Left ventricle myocardium inferior (tissue), 1 donor: ENCODE measurements at places on chromosomes 2 and 18.

DNA sequence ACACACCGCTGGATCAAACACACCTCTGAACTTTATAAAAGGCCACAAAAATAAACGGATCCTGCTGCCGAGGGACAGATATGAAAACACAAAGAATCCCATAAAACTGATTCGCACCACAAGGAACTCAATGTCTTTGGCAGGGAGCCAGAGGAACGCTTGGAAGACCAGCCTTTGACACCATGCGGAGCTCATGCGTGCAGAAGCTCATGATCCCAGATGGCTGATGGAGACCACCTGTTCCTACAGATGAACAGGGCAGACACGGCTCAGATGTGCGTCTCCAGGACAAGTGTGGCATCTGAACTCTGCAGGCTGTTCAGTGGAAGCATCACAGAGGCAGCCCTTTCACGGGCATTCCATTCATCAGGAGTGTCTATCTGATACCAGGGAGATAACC lies 24.9 kb downstream of the COPS9 start:
- no peak for DNase-seq

DNA sequence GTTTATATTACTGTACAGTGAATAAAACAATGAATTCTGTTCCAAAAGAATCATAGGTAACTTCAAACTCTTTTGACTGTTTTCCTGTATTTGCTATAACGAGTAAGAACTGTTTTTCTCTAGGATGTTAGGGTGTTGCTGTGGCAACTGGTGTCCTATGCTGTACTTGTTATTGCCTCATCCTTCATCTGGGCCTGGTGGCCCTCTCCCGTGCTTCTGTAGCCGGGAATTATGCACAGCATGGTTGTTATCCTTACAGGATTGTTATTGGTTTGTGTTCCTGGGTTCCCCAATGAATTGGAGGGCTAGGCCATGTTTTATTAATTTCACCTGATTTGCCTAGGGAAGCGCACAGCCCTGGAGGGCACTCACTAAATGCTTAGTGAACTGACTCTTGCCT lies 279.2 kb downstream of the PTPRM start:
- DNase-seq, result no peak

- DNase-seq, result no peak
Observed at GRCh38 chr2:175154661-175155082, 13.3 kb downstream of the ATF2 start.

DNA sequence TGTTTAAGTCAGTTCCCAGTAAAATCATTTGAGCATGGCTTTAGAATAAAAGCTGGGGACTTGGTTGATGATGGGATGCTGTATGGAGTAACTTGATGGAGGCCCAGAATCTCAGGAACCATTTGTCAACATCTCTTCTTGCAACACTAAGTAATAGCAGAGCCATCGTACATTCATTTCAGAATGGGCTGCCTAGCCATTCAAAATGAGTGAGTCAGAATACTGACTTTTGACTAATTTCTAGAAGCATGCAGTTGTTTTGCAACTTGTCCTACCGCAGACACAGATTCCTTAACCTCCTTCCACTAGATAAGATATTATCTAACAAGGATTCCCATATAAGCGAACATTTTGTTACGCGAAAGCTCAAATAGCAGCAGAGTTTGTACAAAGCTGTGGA lies 229.5 kb downstream of the CNTNAP5 start:
- no peak for DNase-seq

GRCh38 chr2:205706769-205707381 lies 24.6 kb downstream of the NRP2 start:
- DNase-seq, result peak; percentile 67
